ENCODE measurements at places on chromosomes 13 and 19.

GRCh38 chr13:33287142-33287882, 1.8 kb upstream of the STARD13 start:
- DNase-seq, result no peak

GRCh38 chr13:26253262-26253786, 605 bp upstream of the CDK8 start:
- no peak for DNase-seq

- no peak for DNase-seq
Observed at GRCh38 chr13:43124490-43124889, 101.1 kb downstream of the DNAJC15 start.

DNA sequence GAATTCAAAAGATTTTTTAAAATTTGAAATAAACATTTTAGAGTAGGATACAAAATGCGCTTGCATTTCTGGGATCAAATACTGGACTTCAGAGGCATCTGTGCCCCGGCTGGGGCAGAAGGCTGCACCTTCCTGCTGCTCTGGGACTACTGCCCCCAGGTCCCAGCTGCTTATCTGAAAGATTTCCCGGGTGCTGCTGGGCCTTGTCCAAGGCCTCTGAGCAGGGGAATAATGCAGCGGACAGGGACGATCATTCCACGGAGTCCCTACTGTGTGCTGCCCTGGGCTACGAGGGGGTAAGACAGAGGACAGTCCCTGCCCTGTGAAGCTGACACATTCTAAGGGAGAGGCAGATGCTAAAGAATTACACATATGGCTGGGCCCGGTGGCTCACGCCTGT, 33.1 kb upstream of the NCCRP1 start:
- DNase-seq, result no peak

DNA sequence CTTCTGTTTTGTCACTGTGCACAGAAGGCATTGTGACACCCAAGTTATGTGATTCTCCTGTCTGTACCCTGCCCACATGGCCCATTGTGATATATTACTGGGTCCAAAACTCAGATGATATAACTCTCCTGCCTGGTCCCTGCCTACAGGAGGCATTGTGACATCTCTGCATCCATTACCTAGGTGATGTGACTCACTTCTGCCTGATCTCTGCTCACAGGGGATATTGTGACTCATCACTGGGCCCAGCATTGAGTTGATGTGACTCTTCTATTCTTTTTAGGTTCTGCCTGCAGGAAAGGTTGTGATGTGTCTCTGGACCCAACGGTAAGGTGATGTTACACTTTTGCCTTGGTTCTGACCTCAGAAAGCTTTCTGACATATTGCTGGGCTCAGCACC, 67.9 kb upstream of the ZNF724 start:
- no peak for DNase-seq

Measured in CD4-positive, alpha-beta T cell treated with Interleukin-10 for 1 hour (primary cell).